ENCODE measurements at places on chromosomes 1 and 21.

GRCh38 chr1:172383536-172383935, 36.9 kb upstream of the C1orf105 start:
- DNase-seq = no peak

- no peak for DNase-seq
Measured at GRCh38 chr1:7620196-7620595, 150.9 kb upstream of the VAMP3 start.

DNA sequence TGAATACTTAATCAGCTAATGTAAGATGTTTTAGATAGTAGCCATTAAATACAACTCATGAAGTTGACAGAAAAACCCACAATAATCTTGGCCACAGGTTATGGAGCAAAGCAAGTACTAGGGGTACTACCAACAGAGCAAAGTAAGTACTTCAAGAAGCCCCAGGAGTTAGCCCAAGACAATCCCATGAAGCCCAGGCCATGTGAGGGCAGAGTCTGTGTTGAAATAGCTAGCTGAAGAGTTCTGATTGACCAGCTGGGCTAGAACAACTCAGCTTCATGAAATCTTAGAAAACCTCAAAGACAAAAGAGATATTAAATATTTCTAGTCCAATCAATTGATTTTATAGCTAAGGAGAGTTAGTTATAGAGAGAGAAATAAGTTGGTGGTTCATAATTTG, 212.9 kb upstream of the HOOK1 start:
- no peak for DNase-seq

DNA sequence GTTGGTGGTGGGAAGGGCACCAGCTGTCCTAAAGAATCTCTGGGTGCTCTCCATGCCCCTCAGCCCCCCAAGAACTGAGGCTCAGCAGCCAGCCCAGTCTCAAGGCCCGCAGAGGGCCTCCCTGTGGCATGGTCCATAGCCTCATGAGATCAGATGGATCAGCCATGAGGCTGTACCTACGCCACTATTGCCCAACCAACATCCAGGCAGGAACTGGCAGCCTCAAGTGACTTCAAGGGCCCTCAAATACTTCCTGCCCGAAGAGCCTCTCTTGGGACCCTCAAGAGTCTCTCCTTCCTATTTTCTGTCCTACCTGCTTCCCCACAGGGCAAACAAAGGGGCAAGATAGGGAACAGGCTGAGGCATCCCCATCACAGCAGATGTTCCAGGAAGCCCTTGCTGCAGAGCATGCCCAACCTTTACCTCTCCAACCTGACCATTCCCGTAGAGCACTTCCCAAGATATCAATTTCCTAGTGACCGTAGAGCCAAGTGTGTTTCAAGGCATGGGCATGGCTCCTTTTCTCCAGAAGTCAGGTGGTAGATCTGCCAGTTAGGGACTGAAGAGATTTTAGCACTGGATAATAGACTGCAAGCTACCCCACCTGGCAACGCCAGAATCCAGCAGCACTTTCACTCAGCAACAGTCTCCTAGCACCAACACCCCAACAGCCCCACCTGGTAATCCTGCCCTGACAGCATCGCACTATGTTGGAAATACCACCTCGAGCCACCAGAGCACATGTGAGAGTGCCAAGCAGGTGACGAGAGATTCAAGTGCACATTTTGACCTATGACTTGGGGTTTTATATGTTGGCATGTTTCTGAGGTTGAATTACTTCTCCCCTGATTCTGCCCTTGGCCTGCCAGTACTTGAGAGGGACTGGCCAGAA, 13.7 kb upstream of the MFSD2A start:
- no peak for DNase-seq

DNA sequence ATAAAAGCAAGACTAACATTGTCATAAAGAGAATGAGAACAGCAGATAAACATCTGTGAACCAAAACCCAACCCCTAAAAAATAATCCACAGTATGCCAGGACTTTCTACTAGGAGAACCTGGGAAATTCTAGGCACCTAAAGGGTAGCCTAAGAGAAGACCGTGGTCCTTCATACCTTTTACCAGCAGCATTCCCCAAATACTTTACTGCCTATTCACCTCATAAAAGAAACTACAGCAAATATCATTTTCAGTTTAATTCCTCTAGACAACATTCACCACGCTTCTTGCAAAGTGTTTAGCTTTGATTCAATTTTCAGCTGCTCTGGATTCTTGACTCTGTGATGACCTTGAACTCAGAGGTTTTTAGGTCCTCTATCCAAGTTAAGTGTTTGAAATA, 1180.7 kb upstream of the B3GALT2 start:
- DNase-seq = no peak

GRCh38 chr1:32878183-32878582, 7.5 kb upstream of the FNDC5 start:
- DNase-seq = no peak

- DNase-seq = no peak
Measured at GRCh38 chr21:36980280-36981048, 14.0 kb upstream of the HLCS start.

DNA sequence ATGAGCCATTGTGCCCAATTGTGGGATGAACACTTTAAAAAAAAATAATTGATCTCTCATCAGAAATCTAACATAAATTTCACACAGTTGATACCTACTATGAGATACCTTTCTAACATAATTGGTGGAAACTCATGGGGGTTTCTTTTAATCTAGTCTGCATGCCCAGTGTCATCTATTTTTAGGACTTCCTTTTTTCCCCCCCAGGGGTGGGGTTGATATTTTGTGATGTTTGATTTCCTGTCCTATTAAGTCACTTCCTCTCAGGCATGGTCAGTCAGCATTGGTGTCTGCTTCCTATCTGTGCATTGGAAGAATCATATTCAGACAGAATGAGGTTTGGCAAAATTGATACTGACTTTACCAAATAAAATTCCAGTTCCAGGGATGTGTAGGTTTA, 21.5 kb downstream of the NFYC start:
- DNase-seq = no peak

DNA sequence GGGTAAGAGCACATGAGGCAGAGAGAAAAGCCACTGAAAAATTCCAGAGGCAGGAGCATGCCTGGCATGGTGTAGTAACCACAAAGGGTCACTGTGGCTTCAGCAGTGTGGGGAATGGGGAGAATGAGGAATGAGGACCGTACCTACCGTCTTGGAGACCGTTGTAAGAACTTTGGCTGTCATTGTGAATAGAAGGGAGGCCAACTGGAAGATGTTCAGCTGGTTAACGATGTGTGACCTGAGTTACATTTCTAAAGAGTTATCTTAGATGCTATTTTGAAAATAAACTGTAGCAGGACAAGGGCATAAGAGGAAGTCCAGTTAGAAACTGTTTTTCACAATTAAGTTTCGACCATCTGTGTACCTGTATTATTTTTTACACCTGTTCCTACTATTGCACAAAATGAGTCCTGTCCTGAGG, 365.5 kb upstream of the SGIP1 start:
- no peak for DNase-seq

DNA sequence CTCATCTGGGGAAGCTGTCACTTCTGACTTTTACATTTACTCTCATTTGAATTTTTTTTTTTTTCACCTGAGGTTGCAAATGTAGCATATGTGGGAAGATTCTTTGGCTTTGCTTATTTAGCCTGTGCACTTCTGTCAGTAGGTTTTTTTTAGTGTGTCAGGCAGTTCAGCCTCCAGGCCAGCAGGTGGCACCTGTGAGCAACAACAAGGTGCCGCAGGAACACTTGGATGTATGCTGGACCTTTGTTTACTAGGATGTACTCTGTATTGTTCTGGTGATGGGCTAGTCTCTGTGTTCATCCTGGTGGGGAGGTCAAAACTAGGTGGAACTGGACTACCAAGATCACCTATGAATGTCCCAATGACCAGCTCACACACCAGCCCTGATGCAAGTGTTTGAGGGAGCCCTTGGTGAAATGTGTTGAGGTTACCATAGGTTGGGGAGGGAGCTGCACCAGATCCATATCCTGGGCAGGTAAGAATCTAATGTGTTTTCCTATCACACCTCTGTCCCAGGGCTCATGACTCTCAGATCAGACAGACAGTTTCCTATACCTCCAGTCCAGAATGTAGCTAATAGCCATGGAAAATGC, 618.2 kb downstream of the BRINP3 start:
- no peak for DNase-seq

DNA sequence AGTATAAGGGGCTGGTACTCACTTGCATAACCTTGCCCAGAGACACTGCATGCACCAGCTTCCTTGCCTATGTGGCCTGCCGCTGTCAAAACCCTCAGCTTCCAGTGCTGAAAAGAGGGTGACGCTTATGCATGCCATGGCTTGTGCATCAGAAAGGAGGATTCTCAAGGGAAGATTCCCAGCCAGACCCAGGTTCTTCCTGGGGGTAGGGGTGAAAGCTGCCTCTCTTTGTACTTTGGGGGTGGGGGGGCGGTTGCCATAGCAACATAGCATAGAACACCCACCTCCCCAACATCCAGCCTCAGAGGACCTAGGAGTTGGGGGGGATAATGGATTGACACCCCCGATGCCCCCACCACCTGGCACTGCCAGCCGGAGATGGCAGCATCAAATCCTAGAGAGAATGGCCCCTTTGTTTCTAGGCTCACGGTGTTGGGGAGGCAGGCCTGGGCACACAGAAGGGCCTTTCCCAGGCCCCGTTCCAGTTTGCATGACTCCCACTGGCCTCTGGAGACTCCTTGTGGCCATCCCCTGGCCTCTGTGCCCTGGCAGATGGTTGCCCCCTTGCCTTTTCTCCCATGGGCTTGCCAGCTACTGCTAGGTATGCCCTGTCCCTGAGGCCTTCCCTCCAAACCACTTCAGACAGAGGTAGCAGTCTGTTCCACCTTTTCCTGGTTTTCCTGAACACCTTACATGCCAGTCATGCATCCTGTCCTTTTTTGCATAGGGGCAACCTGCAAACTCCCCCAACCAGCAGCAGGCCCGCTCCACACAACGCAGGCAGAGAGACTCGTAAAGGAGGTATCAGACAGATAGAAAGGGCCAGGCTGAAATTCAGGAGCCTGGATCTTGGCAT, 44.6 kb downstream of the RHBG start:
- no peak for DNase-seq

GRCh38 chr1:49323925-49324540, 547.3 kb upstream of the BEND5 start:
- no peak for DNase-seq

DNA sequence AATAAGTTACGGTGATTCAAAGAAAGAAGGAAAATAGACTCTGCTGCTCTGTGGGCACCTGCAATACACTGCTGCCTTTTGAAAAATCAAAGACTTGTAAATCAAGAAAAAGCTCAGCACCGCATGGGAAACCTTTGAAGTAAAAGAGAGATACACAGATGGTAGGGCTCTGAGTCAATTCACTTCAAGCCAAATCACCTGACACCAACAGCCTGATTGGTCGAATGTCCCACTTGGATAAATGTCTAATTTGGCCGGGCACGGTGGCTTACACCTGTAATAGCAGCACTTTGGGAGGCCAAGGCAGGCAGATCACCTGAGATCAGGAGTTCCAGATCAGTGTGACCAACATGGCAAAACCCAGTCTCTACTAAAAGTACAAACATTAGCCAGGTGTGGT, 19.2 kb upstream of the RCAN3 start:
- no peak for DNase-seq

GRCh38 chr1:22754106-22754768, 43.6 kb downstream of the EPHB2 start:
- no peak for DNase-seq

DNA sequence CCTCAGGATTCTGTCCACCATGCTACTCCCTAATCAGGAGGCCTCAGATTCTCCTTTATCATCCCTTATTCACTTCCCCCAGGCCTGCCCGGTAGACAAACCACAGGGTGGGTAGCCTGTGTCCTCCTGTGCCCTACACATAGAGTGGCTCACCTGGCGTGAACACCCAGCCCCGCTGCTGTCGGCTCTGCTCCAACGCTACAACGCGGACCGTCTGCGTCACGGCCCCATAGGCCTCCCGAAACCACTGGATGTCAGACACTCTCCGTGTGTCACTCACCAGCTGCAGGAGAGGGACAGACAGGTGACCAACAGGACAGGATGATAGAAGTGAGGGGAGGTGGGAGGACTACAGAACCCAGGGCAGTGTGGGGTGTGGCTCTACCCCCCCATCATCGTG, 10.3 kb downstream of the PMVK start:
- DNase-seq = no peak

- no peak for DNase-seq
Measured at GRCh38 chr1:205578780-205579571, 52.8 kb downstream of the ELK4 start.

DNA sequence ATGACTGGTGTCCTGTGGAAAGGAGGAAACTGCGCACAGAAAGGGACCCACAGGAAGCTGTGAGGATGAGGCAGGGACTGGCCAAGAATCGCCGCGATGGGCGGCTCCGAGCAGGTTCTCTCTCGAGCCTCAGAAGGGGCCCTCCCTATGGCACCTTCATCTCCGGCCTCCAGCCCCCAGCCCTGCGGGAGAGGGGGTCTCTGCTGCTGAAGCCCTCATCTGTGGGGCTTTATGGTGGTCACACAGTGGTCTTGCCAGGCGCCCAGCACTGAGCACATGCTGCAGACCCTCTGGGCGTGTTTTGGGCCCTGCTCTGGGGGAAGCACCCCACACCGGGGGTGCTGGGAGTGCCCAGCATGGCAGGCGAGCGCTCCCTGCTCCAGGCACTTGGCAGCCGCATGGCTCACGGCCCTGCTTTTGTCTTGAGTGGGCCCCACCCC, 86.6 kb upstream of the ACTRT2 start:
- no peak for DNase-seq

DNA sequence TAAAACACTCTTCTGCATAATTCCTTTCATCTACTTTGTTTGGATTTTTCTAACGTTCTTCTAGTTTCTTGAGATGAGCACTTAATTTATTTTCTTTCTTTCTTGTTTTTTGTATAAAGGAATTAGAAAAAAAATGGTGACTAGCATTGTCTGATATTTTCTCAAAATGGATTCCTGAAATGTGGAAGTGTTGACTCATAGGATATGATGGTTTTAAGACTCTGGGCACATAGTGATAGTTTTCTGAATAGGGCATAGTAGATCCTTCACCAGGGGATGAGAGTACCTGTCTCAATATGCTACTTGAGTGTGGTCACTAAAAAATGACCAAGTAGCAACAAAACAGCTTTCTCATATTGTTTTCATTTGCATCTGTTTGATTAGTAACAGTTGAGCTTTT, 100.9 kb downstream of the PEX14 start:
- DNase-seq = no peak

- DNase-seq = no peak
Measured at GRCh38 chr1:201282216-201282615, 1.1 kb upstream of the PKP1 start.

- DNase-seq = no peak
Measured at GRCh38 chr1:24540906-24541710, 14.8 kb upstream of the NCMAP start.

GRCh38 chr1:221241157-221241556, 361.9 kb downstream of the HLX start:
- no peak for DNase-seq

Data from stimulated activated CD8-positive, alpha-beta memory T cell treated with anti-CD3 and anti-CD28 coated beads, Interleukin-2, amount 100 ng/mL, for 1 hour (primary cell).